ENCODE measurements at places on chromosomes 2 and 18.

DNA sequence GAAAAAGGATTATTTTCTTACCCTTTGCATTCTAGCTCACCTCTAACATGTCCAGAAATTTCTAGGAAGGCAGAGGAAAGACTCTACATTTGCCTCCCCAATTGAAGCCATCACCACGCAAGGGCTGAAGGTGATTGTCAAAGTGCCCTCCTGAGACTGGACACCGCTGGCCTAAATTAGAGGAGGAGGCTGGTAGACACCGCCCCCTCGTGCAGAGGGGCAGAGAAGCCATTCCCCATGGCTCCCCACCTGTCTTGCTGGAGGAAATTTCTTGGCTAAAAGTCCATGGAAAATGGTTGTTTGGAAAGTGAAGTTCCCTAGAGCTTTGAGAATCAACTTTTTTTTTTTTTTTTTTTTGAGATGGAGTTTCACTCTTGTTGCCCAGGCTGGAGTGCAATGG lies 31.3 kb upstream of the CREB1 start:
- DNase-seq = no peak

GRCh38 chr2:238963161-238963970 lies 115.5 kb downstream of the TWIST2 start:
- no peak for DNase-seq

DNA sequence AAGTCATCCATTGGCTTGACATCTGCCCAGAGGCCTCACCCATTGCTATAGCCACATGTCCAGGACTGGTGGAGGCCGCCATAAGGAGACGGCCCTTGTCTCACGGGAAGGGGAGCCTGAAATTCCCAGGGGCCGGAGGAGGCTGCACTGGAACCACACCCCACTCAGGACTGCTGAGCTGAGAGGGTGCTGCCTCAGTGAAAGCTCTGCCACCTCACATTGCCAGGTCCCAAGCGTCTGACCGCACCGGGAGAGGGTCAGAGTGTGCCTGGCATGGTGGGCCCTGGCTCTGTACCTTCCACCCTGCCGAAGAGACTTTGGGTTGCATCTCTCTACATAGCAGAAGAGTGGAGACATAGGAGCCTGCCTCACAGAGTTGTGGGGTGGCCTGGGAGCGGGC lies 134.1 kb upstream of the GLI2 start:
- DNase-seq = no peak

GRCh38 chr2:42457011-42457410 lies 36.8 kb downstream of the KCNG3 start:
- no peak for DNase-seq

GRCh38 chr2:11533278-11534070 lies at the start of gene GREB1:
Gene GREB1 (plus strand): TSS chr2:11534045. CDS start chr2:11556615, 22,570 bp downstream.
- no peak for DNase-seq

GRCh38 chr2:198499539-198499938 lies 695.1 kb downstream of the PLCL1 start:
- no peak for DNase-seq

- no peak for DNase-seq
Measured at GRCh38 chr2:203846490-203847105, 21.0 kb upstream of the CTLA4 start.

- DNase-seq = no peak
Measured at GRCh38 chr2:112607680-112608438, 23.4 kb downstream of the CHCHD5 start.

- no peak for DNase-seq
Measured at GRCh38 chr2:101613056-101613704, 84.3 kb upstream of the MAP4K4 start.

- no peak for DNase-seq
Measured at GRCh38 chr2:84022810-84023431, 436.2 kb downstream of the SUCLG1 start.

GRCh38 chr2:202278944-202279343 lies 13.4 kb downstream of the NOP58 start:
- DNase-seq = no peak

DNA sequence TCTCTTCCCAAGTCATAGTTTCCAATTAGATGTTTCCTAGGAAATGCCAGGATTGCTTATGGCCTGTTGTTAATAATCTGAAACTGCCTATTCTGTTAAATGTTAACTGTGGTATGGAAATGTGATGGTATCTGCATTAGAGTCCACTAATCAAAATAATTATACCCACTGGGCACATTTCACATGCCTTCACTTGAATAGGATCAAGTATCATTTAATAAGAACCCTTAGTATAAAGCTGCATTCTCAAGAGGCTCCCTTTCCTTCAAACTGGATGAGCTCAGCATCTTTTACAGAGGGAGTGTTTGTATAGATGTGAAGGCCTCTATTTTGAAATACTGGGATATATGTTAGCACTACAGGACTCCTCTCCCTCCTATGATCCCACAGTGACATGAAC lies 477.2 kb upstream of the VRK2 start:
- DNase-seq = no peak

DNA sequence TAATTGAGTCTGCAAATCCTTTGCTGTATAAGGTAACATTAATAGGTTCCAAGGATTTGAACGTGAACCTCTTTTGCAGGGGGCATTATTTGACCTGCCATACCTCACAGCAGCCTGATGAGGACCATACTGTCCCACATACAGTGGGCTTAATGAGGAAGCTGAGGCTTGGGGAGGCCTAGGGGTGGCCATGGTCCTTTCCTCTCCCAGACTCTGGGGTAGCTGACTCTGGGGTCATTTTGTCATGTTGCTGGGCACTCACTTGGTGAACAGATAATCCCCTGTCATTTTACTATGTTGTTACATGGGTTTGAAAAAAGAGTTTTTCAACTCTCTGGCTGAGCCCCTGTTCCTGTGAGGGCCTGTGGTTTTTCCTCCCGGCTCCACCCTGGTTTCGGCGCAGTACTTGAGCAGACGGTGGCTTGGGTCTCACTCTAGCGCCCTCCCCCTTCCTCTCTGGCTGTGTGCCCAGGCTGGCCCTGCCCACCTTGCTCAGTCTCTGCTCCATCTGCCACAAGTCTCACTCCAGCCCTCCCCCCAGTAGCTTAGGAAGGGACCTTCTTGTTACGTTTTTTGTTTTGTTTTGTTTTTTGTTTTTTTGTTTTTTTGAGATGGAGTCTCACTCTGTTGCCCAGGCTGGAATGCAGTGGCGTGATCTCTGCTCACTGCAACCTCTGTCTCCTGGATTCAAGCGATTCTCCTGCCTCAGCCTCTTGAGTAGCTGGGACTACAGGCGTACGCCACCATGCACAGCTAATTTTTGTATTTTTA lies 21.0 kb downstream of the INPP4A start:
- peak; percentile 68 for DNase-seq

GRCh38 chr2:237411092-237411601 lies 2.8 kb downstream of the COL6A3 start:
- no peak for DNase-seq

DNA sequence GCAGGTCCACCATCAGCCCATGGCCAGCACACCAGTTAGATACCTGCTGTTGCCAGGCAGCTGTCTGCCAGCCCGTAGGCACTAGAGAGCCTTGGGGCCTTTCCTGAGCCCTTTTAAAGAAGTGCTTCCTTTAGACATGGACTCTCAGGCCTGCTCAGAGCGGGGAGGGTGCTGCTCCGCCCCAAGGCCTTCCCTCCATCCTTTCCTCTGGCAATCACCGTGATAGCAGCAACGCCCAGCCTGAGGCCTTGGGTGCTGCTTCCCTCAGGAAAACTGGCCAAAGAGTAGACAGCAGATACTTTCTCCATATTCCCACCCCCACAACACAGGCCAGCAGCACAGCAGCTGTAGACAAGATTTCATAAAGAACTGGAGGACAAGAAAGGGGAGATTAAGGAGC lies 22.3 kb upstream of the C1QL2 start:
- no peak for DNase-seq

DNA sequence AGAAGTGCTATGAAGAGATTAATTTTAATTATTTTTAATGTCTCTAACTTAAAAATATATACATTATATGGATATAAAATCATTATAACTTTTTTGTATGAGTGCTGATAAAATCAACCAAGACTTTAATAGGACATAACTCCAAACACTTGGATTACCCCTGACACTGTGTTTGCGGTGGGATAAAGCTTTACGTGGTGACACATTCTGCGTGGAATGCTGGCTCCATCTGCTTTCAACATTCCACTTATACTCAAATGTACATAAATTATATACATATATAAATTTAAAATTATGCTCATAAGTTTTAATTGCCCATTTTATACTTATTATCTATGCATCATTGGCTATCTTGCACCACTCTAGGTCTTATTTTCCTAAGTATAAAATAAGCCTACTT lies 30.5 kb downstream of the LINC00305 start:
- no peak for DNase-seq

GRCh38 chr2:156536534-156536933 lies 100.4 kb downstream of the GPD2 start:
- no peak for DNase-seq

DNA sequence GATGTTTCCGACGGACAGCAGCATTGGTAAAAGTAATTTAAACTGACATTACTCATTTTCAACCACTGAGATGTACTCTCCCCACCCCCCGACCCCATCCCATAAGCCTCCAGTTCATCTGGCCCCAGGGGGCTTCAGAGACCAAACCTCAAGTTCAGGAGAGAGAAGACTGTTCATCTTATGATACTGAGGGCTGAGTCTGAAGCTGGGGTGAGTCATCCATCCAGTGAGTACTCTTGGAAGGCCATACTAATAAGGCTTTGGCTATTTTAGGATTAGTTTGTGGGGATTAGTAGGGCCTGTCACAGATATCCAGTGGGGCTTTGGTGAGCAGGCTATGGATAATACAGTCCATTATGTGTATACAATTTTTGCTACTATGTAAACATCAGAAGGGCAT lies 125.3 kb upstream of the APCDD1 start:
- no peak for DNase-seq

DNA sequence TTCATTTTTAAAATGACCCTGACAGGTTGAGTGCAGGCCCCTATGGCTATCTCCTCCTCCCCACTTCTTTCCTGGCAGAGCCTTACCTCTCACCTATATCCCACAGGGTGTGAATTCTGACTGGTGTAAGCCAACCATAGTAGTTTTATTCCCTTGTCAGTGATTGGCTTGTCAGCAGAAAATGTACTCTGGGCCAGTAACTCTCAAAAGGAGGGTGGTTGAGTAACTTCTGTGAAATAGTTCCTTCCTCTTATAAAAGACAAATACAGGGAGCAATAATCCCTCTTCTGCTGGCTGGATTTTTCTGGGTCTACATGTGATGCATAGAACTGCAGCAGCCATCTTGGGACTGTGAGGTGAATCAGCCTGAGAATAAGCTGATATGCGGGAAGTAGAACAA lies 83.4 kb downstream of the RAPH1 start:
- DNase-seq = no peak

- peak; percentile 54 for DNase-seq
Measured at GRCh38 chr2:96537734-96538486, 1.4 kb downstream of the ARID5A start.

DNA sequence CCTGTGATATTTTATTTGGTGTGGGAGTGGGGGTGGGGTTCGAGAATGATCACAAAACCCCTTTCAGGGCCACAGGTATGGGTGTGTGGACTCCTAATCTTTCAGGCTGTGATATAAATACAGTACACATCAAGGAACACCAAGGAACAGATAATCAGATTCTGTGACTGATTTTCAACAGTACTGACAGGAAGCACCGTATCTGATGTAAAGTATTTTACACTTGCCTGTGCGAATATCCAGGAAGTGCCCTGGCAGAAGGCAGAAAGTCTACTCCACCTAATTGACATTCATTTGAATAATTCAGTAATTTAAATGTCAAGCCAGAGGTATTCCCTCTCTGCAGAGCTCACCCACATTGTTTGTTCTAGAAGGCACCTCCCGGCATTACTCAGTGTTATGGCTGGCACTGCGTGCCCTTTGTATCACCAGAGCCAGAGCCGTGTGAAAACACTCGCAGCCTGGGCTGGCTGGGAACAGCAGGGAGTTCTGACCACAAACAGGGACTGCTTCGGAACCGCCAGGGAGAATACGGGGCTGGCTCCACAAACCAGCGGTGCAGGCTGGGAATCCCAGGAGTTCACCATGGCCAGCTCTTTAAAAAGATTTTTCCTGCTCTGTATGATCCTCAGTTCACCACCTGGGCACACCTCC lies 91.8 kb downstream of the ACVR1 start:
- no peak for DNase-seq

- DNase-seq = no peak
Measured at GRCh38 chr18:77905449-77906055, 655.9 kb downstream of the GALR1 start.

Data from effector CD8-positive, alpha-beta T cell (primary cell).